ENCODE measurements at places on chromosomes 12 and 14.

GRCh38 chr12:62627181-62627580 lies 160.6 kb downstream of the MON2 start:
- DNase-seq: no peak

GRCh38 chr12:41652981-41653380 lies 464.9 kb downstream of the PDZRN4 start:
- no peak for DNase-seq

GRCh38 chr14:96145116-96145864 lies 59.3 kb upstream of the BDKRB2 start:
- DNase-seq: no peak

DNA sequence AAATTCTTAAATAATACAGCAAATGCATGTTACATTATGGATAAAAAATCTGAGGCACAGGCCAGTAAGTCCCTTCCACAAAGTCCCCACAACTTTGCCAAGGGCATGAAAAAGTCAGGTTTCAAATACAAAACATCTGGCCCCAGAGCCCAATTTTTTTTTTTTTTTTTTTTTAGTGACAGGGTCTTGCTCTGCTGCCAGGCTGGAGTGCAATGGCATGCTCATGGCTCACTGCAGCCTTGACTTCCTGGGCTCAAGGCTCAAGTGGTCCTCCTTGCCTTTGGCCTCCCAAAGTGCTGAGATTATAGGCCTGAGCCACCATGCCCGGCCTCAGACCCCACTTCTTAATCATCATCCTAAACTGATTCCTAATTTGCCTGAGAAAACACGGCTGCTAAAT lies 3.1 kb upstream of the TTC8 start:
- DNase-seq: no peak

DNA sequence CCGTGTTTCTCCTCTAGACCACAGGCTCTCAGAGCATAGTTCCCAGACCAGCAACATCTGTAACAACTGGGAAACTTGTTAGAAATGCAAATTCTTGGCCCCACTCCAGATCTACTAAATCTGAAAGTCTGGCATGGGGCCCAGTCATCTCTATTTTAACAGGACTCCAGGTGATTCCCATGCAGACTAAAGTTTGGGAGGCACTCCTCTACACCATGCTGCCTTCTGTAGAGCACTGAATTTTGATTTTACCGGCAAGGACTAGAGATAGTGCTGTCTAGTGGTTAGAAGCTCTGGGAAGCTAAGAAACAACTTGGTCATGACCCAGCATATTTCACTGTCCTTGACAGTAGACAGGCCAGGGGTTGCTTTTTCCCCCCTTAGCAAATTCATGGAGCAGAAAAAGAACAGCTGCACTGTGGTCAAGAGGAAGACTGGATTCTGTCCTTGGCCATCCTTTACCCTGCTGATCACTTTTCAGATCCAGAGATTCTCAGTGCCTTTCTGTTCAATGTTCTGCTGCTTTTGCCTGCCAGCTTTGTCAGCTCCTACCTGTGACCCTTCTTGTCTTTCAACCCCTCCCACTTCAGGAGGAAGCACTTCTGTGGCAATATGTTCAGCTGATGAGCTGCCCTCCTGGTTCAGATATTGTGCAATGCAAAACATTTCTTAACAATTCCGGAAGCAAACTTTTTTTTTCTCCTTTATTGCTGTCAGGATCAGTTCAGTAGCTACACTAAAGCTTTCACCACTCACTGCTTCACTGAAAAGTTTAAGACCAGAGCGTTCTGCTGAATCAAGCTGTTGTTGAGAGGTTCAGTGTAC lies 133.8 kb upstream of the NUDT4 start:
- peak; percentile 58 for DNase-seq

DNA sequence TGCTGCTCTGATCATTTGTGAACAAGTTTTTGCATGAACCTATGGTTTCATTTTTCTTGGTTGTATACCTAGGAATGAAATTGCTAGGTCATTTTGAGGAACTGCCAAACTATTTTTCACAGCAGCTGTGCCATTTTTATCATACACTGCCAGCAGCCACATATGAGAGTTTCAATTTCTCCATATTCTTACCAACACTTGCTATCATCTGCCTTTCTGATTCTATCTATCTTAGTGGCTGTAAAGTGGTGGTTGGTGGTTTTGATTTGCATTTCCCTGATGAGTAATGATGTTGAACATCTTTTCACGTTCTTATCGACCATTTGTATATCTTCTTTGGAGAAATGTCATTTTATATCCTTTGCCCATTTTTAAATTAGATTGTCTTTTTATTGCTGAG lies 146.1 kb downstream of the C12orf75 start:
- no peak for DNase-seq

- no peak for DNase-seq
Measured at GRCh38 chr12:56061982-56062381, 18.0 kb upstream of the ERBB3 start.

DNA sequence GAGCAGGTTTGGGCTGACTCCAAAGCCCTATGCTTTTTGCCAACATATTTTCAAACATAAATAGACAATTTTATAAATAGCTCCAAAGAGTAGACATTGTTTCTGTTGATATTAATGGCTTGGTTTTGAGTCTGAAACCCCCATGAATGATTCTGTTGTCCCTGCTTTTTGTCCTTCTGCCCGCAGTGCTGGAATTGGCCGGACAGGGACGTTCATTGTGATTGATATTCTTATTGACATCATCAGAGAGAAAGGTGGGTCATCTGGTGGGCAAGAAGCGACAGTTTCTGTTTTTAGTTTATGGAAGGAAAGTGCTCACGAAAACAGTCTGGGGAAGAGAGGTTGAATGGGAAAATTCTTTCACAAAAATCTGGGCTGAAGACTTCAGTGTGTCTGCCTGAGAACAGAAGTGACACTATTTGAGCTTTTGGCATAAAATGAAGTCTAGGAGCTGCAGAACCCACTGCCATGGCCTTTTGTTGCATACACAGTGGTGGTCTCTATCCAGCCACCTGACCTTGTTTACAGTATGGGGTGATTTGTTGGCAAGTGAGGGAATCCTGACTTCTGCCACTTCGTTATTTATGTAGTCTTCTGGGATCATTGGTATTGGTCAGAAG lies 69.6 kb downstream of the PTPN11 start:
- DNase-seq: no peak

- no peak for DNase-seq
Measured at GRCh38 chr12:15205341-15206010, 15.7 kb downstream of the RERG start.

DNA sequence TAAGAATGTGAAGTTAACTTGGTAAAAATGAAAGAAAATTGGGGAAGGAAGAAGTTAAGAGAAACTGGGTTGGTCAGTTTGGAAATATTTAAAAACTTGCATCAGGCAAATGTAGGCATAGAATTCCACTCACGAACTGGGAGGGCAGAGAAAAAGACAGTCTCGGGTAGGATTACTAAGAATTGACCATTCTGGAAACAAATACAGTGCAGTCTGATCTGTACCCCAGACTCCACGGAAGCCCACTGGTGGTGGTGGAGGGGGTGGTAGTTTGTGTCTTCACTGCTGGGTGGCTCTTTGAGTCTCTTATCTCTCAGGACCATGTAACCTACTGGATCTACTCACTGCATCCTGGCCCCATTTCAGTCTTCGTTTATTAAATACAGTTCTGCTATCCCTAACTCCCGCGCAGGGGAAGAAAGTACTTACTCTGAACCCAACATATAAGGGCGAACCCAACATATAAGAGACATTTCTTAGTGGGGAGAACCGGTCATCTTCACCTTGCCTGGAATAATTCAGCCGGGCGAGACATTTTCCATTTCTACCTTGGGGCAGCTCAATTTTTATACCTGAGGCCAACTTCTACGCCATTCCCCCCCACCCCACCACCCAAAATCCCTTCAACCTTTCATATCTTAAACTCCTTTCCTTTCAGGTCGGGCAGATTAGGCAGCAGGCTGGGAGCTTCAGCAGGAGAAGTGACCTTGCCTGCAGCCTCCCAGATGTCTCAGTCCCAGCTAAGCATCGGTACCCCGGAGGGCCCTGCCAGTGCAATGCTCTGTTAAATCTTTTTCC lies 1.7 kb downstream of the SLC2A3 start:
- no peak for DNase-seq

GRCh38 chr14:20632831-20633691 lies 8.4 kb downstream of the OR6S1 start:
- no peak for DNase-seq

DNA sequence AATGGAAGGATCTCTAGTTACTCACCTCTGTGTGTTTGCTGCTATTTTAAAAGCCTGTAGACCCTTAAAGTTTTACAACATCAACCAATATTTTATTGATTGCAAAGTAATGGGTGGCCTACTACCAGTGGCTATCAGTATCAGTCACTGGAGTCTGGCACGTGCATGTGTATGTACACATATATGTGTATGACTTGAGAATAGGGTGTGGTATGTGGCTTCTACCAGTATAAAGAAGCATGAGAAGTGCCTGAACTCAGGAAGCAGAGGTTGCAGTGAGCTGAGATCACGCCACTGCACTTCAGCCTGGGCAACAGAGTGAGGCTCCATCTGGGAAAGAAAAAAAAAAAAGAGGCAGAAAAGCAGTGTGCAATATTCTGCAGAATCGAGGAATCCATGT lies 45.5 kb upstream of the GAS2L3 start:
- no peak for DNase-seq

DNA sequence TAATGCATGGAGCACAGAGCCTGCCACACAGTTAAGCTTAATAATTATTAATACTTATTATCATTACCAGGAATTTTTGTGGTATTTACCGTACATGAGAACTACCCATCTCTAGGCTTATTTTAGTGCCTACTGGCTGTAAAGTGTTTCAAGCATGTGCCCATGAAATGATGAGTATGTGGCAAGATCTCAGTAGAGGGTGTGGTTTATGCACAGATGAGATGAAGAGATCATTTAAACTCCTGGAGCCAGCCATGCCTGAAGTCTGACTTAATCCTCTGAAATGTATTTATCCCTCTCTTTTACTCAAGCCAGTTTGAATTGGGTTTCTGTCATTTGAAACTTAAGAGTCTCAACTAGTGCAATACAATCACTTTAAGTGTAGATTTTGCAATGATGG lies 60.2 kb downstream of the DAO start:
- no peak for DNase-seq

DNA sequence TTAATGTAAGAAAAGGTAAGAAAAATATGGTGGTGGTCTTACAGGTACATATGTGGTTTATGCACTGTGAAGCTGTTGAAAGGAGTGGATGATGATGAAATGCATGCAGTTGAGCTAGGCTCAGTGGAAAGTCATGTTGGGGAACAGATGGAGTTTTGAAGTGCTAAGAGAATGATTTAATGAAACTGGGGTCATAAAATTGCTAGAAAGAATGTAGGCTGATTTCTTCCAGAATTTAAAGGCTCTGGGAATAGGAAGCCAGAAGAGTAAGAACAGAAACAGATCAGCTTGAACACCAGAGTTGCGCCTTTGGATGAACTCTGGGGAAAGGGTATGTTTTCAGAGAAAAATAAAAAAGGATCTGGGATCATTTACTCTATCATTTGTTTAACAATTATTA lies 146.5 kb downstream of the MON2 start:
- DNase-seq: no peak

GRCh38 chr14:99951085-99951484 lies 114.1 kb upstream of the EVL start:
- DNase-seq: no peak

All from tibial nerve (tissue), 4 donors.